Kidney glomerular epithelial cell (primary cell): ENCODE measurements at places on chromosomes 3 and 15.

DNA sequence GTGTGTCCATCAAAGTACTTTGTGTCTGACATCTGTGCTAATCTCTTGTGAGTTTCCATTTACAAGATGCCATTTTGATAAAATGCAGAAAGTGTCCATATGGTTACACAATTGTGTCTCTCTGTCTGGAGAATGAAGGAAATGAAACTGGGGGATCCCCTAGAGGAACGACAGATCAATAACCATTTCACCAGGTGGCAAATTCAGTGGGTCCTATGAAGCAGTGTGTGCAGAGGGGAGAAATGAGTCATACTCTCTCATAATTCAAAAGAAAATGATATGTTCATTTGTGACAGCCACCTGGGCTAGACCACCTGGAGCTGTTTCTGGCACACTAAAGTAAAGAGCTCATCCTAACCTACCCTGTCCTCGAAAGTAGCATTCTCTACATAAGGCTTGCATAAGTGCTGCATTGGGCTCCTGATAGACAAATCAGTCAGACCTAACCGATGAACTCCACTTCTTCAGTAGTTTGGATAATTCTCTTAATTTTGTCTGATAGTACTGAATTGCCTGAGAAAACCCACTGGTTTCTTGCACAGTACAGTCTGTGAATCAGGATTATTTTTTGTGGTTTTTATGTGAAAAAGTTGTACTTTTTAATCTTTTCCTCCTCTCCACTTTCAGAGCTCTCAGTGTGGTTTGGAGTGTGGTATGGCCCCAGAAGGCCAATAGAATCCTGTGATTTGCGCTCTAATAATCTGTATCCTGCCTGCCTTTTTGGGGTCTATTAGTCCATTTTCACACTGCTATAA lies 10.3 kb upstream of the CD47 start:
- no peak for DNase-seq

- peak; percentile 16 for DNase-seq
These were observed 69.8 kb downstream of the TIGIT start for GRCh38 chr3:114363554-114364202.

DNA sequence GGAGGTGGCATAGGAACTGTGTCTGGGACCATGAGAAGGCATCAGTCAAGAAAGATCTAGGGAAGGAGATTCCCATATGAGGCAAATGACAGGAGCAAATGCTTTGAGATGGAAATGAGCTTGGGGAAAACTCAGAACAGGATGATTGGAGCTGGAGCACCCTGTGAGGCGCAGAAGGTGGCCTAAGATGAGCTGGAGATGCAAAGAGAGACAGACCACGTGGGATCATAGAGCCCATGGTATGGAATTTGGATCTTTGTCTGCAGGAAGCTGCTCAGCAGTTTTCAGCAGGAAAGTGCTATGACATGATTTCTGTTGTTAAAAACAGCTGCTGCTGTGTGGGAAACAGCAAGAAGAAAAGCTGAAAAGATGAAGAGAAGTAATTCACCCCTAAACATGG lies 310.6 kb downstream of the MAGI1 start:
- no peak for DNase-seq

GRCh38 chr3:54600441-54601204 lies 327.2 kb downstream of the LRTM1 start:
- no peak for DNase-seq

DNA sequence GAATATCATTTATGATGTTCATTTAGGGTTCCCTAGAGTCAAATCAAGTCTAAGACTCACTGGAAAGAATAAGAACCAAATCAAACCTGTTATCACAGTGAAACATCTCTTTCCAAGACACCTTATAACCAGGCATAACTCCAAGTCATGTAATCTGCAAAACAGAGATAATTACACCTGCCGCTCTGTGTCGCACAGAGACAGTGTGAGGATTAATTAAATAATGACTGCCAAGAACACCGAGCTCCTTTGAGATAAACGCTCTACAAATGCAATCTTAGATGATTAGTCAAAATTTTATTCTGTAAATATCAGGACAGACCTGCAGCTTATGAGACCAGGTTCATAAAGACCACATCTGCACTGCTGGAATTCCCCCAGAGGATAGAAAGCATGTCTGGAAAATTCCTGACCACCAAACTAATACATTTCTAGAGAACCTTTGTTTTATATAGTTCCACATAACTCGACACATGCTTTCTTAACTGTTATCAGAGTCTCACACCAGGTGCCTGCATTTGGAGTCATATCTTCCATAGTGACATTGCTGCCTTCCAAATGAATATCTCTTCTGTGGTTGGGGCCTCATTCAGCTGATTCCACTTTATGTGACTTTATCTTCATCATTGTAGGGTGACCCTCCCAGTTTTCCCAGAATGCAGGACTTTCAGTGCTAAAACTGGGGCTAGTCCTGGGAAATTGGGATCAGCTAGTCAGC lies 252.8 kb downstream of the CD47 start:
- no peak for DNase-seq
